ENCODE measurements at places on chromosomes 5 and 9. TPM values are rescaled to one million over a fixed set of nuclear protein-coding genes. Genes with fewer than 3 reads are reported as not detected.

Gene CXCL14
- total RNA-seq, result 0.73 TPM

Gene SLC25A2
- 0.36 TPM for total RNA-seq

Gene ZDHHC11
- 11.6 TPM for total RNA-seq

Gene LCNL1
- total RNA-seq, result 0.82 TPM

Gene SLC46A2
- total RNA-seq, result 0.73 TPM

Gene SLC45A2
- total RNA-seq, result 1.2 TPM

Gene ADCY2
- 21.7 TPM for total RNA-seq

Gene PCDHA2
- 11.4 TPM for total RNA-seq

Gene PRSS3
- 5.2 TPM for total RNA-seq

Gene DMGDH
- total RNA-seq, result 3.8 TPM

Gene SELENOP
- 82.0 TPM for total RNA-seq

Gene LIX1
- 5.4 TPM for total RNA-seq

Gene PCDHB5
- total RNA-seq, result 14.3 TPM

Gene CLPTM1L
- 60.9 TPM for total RNA-seq

Gene ITGA1
- total RNA-seq, result 13.2 TPM

Gene ZNF608
- total RNA-seq, result 86.3 TPM

Gene ROR2
- 7.1 TPM for total RNA-seq

Gene MRRF
- total RNA-seq, result 24.0 TPM

Gene CDX1
- not detected for total RNA-seq

Gene NRARP
- total RNA-seq, result 4.4 TPM

Gene CDH9
- 16.0 TPM for total RNA-seq

Gene MEF2C
- 114 TPM for total RNA-seq

Gene SPINK13
- total RNA-seq, result not detected

Gene CD180
- 0.64 TPM for total RNA-seq

Gene PLAA
- 41.5 TPM for total RNA-seq

Gene SH3RF2
- total RNA-seq, result 0.09 TPM

Gene ZBED3
- 3.7 TPM for total RNA-seq

Gene POC5
- total RNA-seq, result 28.0 TPM

Gene LCN2
- total RNA-seq, result not detected

Gene ANXA2R
- 2.9 TPM for total RNA-seq

Gene PCDHGB3
- total RNA-seq, result 21.2 TPM

Gene LOX
- total RNA-seq, result 3.3 TPM
